NCI-H2081 treated with DMSO at 0.1 percent for 48 hours (cell line): ENCODE measurements at places on chromosomes 2 and 18.

- no peak for DNase-seq
Observed at GRCh38 chr2:69945441-69945840, 16.0 kb downstream of the ASPRV1 start.

- DNase-seq: no peak
Observed at GRCh38 chr18:11989966-11990380, 8.7 kb downstream of the IMPA2 start.

DNA sequence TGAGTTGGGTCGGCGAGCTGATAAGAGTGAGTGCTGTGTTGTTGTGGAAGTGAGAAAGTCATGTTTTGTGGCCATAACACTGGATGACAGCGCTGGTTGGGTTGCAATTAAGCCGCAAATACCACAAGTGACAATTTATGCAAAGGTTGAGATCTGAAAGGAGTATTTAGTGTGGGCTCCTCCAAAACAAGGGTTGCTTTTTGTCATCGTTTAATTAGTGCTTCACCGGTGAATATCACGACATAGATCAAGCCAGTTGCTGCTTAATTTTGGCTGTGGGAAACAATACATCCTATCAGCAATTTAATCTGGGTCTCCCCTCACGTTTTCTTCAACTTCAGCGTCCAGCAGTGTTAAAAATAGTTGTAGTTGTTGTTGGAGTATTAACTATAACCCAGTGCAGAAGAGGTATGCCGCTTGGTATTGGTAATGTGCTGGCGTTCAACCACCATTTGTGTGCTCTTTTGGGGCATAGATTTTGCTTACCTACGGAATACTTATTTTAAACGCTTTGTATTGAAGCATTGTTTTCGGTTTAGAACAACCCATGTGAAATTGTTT is 662 bp downstream of the ACVR2A start:
- no peak for DNase-seq

DNA sequence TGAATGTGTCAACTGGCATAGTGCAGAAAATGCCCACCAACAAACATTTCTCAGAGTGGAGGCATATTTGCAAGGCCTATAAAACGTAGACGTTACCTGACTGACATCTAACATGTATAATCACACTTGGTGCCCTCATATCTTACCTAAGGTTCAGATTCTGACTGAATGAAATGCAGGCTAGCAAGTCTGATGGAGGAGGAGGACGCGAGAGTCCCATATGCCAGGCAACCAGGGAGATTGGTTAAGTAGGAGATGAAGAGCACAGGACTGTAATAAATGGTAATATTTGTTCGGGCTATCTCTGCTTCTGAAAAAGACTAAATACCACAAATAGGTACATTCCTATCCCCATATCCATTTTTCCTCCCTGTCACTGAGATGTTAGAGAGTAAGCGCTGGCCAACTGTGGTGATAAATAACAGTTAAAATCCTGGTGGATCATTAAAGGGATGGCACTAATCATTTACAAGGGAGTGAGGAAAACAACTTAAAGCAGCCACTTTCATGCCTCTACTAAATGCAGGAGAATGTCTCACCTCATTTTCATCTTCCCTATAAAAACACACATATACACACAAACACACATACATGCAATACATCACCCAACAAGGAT is 217.2 kb downstream of the TMEM163 start:
- no peak for DNase-seq

- no peak for DNase-seq
Observed at GRCh38 chr2:12120281-12121150, 374.1 kb downstream of the LPIN1 start.

- no peak for DNase-seq
Observed at GRCh38 chr2:74368499-74368898, 11.6 kb downstream of the DCTN1 start.

DNA sequence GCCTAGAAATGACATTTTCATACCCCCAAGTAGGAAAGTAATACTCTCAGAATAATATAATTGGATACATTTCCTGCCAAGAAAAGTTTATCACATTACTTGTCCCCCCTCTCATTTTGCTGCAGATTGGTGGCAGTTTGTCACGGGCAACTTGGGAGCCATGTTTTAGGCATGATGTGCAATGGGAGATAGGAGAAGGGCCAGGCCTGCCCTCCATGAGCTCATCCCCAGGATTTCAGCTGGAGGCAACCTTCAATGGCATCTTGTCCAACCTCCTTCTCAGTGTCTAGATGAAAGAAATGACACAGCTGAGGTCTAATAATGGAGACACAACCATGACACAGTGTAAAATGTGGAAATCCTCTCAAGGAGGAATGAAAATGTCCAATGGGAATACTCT is 11.4 kb upstream of the RAB31 start:
- DNase-seq: no peak

DNA sequence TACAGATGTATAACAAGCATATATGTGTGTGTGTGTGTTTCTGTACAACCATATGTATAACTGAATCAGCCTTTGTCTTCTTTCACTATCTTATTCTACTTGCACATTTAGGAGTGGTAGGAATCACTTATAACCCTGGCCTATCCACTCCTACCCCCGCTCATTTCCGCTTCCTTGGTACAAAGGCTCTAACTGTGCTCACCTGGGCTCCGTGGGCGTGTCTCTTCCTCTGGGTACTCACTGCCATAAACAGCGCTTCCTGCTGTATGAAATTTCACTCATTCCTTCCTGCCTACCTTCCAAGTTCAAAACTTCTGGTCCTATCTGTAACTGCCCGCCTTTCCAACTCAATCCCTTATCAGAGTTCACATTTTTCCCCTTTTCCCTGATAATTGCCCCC is 815.5 kb downstream of the EPHA4 start:
- DNase-seq: no peak

DNA sequence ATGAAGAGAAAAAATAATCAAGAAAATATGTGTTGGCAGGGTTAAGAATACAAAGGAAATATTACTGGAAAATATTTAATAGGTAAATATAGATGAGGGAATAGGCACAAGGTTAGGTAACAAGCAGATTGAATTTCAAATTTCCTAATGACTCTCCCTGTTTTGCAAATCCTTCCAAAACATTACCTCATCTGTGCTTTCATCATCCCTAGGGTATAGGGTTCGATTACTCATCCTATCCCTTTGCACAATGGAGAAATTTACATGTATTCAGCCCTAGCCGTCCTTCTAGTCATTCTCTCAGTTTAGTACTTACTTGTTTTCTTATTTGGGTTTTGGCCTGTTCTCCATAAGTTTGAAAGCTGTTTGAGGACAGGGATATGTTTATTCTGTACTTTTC is 864.6 kb upstream of the FSHR start:
- DNase-seq: no peak

DNA sequence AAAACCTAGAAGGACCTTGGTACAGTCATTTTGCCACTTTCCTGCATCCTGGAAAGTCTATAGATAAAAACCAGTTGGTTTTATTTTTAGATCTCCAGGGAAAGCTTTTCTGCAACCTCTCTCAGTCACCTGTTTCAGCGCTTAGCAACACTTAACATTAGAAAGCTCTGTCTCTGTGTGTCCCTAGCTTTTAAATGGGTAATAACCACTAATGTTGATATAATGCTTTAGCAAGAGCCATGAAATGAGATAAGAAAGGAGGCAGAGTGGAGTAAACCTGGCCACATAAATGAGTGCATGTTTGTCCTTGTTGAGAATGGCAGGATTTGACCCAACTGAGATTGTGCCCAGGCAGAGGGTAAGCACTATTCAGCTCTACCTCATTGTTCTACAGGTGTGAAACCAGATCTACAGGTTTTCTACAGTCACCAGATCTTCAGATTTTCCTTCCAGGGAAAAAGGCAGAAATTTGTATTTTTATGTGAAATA is 44.8 kb downstream of the MARCHF4 start:
- no peak for DNase-seq

GRCh38 chr2:177872286-177872685 is 200.3 kb downstream of the PDE11A start:
- no peak for DNase-seq

- DNase-seq: no peak
Observed at GRCh38 chr2:106667478-106668070, 180.4 kb downstream of the CD8B2 start.

DNA sequence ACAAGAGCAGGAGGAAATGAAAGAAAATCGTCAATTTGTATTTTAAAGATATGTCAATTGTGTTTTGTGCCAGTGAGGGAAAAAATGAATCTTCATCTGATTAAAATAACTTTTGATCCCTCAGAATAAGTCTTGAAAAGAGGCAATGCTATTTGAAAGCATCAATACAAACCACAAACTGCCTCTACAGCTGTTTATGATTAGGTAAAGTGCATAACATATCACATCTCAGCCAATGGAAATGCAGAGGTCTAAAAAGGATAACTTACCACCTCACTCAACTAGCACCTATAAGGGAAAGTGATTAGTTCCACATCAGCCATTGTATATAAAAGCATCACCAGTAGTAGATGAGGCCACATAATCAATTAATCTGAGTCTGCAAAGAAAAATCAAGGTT is 492.2 kb upstream of the CDH2 start:
- DNase-seq: no peak

GRCh38 chr2:182891611-182892010 is 25.2 kb upstream of the FRZB start:
- DNase-seq: no peak
